Esophagus muscularis mucosa (tissue), 4 donors: ENCODE measurements at places on chromosomes 5 and 9. TPM values are rescaled to one million over a fixed set of nuclear protein-coding genes. Genes with fewer than 3 reads are reported as not detected.

DNA sequence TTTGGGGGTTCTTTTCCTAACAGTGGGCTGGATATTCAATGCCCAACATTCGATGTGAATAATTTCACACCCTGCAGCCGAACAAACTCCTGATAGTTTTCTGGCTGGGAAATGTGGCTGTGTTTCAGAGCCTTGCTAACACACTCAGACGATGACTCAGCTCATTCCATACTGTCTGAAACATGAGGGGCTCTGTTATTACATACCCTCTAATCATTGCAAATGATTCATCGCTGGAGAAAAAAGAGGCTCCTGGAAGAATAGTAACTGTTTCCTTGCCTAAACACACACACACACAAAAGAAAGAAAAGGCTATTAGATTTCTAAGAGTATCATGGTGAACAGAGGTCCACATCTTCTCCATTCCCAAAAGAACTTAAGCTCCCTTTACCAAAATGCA is 75.8 kb downstream of the OXCT1 start:
- DNase-seq = no peak

- DNase-seq = no peak
These were observed 26.6 kb downstream of the DYNC2I2 start for GRCh38 chr9:128629852-128630545.

DNA sequence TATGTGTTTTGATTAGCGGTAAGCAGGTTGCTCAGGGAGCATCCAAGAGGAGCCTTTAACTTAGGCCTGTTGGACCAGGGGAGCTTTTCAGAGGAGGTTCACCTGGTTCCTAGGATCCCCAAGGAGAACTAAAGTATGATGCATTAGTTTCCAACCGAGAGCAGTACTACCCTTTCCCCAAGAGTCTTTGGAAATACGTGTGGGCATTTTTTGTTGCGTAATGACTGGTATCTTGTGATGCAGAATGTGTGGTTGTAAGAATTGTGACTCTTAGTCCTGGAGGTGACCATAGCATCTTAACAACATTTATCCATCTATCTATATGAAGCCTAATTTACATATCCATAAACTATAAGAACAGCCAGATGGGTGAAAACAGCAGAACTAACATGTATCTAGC is 11.0 kb downstream of the CFAP95 start:
- DNase-seq = no peak

DNA sequence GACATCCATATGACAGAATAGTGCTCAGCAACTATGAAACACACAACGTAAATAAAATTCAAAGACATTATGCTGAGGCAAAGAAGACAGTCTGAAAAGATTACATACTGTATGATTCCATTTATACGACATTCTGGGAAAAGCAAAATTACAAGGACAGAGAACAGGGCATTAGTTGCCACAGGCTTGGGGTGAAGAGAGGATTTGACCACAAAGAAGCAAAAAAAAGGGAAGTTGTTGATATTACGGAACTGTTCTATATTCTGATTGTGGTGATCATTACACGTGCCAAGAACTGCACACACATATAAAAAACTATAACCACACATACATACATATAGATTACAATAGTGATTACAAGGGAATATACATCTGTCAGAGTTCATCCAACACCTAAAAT is 24.1 kb downstream of the CDK5RAP2 start:
- no peak for DNase-seq

DNA sequence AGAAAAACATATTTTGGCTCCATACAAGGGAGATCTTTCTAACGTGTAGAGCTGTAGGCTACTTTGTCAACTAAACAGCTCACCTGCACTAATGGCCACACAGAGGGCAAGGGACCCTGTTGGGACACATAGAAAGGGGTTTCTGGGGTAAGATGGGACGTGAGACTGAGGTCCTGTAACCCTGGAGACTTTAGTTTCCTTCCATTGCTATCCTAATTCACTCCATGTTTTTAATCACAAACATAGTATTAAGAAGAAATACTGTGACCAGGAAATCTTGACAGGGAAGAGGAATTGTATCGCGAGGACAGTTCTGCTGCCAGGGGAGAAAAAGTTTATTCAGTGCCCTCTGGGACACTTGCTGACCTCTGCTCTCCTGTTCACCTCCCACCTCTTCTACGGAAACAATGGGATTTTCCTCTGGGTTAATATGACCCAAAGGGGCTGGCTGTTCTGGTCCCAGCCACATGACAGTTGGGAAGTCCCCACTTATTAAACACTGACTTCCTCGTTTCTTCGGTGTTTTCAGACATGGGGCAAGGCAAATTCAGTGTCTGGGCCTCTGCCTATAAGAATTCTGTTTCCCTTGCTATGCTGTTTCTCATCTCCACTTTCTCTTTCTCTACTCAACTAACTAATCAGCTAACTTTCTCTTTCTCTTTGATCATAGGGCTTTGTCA is 106.9 kb upstream of the SEMA6A start:
- DNase-seq = no peak

GRCh38 chr5:62413711-62414110 is 1.1 kb downstream of the IPO11 start:
- DNase-seq = no peak

PCDHB14 gene
- total RNA-seq = 6.8 TPM
